AG09319 (cell line): ENCODE measurements at places on chromosomes 5 and 9.

- DNase-seq: no peak
Observed at GRCh38 chr5:126869005-126869451, 92.1 kb downstream of the LMNB1 start.

DNA sequence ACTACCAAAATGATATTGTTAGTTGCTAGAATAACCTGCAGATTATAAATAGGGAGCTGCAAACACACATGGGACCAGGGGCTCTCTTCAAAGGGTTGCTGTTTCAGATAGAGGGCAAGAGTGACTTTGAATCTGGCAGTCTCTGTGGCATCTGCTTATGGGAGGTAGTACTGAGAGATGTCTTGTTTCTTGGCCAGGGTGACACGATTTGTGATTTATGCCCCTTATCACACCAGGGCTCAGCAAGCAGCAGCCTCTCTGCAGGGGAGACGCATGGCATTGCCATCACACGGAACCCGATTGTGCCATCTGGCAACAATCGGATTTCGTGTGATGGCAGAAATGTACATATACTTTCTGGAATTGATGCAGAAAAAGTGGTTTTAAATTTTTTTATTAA, 615.6 kb downstream of the ZNF608 start:
- no peak for DNase-seq

- DNase-seq: no peak
Observed at GRCh38 chr5:35233601-35234000, 3.3 kb upstream of the PRLR start.

DNA sequence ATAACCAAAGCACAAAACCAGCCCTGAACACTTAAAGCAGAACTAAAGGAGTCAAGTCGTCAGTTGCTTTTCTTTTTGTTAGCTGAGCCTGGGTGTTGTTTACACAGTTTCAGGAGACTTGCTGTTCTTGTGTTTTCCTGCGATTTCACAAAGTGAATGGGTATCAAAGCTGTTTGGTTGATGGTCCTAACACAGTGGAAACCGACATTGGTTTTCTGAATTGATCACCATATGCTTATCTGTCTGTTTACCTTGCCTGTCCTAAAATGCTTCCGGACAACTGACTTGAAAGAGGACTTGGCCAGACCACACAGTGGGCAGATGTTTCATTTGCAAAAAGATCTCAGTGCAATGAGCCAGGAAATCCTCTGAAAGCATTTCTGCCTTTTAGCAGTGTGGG, 676.4 kb downstream of the PRELID2 start:
- no peak for DNase-seq

DNA sequence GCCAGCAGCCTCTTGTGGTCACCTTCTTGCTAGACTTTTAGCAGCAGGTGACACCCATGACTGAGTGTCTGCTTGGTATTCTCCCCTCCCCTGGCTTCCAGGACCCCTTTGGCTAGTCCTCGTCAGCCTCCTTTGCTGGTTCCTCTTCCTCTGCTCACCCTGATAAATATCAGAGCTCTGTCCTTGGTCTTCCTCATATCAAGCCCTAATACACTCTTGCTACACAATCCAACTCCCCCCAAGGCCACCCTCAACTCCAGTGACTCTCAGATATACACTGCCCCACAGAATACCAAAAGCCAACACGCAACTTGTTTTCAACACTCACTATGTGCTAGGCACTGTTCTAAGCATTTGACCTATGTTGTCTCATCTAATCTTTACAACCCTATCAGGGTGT, 30.3 kb upstream of the LCP2 start:
- no peak for DNase-seq

GRCh38 chr5:4544049-4544670, 596.0 kb upstream of the ADAMTS16 start:
- no peak for DNase-seq

- DNase-seq: no peak
Observed at GRCh38 chr9:122172131-122172530, 12.4 kb downstream of the MORN5 start.

- no peak for DNase-seq
Observed at GRCh38 chr5:97101189-97101910, 41.1 kb downstream of the LIX1 start.

GRCh38 chr5:173669483-173669882, 53.0 kb upstream of the BOD1 start:
- no peak for DNase-seq

- DNase-seq: no peak
Observed at GRCh38 chr5:76547242-76547890, 75.8 kb downstream of the F2RL2 start.

DNA sequence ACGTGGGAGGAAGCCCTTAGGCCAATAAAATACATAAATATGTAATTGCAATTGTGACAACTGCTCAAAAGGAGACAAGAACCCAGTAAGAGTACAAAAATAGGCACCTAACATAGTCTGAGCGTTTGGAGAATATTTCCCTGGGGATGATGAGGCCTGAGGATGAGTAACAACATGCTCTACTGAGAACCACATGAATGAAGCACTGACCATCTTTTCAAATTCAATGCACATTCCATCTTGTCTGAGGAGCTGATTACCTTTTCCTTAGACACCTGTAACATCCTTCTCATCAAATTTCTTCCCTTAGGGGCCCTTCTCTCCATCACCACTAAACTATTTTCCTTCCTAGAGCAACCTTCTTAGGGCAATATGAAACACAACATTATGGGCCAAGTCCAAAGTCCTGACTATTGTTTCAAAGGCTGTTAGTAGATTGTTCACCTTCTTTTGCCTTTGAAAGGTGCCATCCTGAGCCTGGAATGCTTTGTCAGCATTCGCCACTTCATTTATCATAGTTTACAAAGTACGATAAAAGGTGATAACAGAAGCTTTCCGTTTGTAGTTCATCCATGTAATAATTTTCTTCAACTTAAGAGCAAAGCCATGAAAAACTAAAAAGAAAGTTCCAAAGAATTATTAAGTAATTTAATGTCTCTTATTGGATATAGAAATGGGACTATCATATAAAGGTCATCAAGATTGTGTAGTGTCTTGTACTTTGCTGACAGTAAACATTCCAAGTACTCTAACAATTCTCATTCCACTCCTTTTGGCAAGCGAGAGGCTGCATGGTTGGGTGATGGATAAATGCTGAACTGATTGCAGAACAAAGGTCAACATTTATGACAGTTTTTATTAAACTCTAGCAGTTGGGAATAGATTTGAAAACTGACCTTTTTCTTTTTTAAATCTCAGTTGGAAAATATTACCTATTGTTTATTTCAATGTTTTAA, 471.3 kb downstream of the PDE4D start:
- DNase-seq: no peak

DNA sequence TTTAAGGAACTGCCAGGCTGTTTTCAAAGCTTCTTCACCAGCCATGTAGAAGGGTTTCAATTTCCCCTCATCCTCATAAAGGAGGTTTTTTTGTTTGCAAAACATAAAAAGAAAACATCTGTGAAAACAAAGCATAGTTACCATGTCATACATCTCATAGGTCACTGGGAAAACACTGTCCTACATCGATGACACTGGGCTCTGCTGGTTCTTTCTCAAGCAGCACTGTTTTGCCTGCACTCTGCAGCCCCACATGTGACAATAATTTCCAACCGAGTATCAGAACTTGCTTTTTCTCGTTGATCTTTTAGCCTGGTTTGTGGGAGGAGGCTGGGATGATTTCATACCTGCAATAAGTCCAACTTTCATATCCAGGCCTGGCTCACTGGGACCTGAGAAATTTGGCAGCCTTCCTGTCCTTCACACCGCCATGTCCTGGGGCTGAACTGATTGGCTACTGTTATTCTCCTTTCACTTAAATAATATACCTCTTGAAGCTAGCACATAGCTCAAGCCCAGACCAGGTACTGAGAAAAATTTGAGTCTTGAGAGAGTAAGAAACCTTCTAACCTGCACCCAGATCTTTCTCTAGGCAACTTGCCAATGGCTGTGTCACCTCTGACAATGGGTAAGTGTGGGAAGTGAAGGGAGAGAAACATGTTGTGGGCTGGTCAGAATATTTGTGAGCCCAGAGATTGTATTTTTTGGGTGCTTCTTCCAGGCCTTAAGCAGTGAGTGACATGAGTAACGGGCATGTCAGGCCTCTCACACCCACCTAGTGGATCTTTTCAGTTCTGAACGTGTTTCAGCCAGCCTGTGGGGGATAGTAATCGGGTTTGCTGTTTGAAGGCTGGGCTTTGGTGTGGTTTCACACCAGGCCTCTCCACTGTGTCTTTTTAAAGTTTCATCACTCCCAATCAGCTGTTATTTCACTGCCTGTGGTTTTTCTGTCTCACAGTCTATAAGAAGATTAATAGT, 502.8 kb downstream of the NTRK2 start:
- no peak for DNase-seq

GRCh38 chr5:142283304-142283703, 41.5 kb downstream of the SPRY4 start:
- DNase-seq: no peak

DNA sequence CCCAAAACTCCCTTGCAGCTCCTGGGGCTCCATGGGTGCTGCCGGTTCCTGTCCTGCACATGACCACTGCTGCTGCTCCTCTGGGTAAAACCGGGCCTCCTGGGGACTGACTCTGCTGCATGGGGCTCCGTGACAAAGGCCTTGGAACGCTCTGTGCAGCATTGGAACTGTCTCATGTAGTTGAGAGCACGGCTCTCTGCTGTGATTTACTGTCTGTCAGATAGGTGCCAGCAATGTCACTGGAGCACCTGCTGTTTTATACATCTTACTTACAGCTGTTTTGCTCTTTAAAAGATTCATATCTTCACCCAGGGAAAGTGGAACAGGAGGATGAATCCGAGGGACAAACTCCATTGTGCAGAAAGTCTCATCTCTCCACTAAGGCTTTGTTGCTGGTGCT, 138.1 kb downstream of the YIPF5 start:
- no peak for DNase-seq

GRCh38 chr9:95215336-95215898, 102.1 kb downstream of the FANCC start:
- no peak for DNase-seq

- DNase-seq: no peak
Observed at GRCh38 chr9:38146844-38147243, 77.8 kb upstream of the SHB start.

GRCh38 chr5:135012951-135013391, 21.1 kb downstream of the PITX1 start:
- no peak for DNase-seq

- no peak for DNase-seq
Observed at GRCh38 chr5:38546691-38547146, 9.7 kb downstream of the LIFR start.

DNA sequence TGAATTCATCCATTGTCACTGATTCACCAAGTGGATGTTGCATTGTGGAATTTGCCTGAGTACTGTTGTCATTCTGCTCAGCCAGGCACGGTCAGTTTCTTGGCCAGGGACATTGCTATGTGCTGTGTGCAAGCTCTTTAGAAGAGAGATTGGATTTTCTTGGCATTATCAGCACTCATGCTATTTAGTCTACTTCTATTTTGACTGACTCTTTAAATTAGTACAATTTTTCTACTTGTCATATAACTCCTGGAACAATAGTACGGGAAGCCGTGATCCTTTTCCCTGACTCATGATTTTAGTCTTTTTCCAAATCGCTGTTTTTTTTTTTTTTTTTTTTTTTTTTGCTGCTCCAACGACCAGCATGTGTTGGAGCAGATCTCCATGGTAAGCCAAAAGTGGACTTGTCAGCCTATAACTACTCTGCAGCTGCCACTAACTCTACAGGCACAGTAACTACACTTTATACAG, 129.7 kb downstream of the CDC42SE2 start:
- DNase-seq: no peak

DNA sequence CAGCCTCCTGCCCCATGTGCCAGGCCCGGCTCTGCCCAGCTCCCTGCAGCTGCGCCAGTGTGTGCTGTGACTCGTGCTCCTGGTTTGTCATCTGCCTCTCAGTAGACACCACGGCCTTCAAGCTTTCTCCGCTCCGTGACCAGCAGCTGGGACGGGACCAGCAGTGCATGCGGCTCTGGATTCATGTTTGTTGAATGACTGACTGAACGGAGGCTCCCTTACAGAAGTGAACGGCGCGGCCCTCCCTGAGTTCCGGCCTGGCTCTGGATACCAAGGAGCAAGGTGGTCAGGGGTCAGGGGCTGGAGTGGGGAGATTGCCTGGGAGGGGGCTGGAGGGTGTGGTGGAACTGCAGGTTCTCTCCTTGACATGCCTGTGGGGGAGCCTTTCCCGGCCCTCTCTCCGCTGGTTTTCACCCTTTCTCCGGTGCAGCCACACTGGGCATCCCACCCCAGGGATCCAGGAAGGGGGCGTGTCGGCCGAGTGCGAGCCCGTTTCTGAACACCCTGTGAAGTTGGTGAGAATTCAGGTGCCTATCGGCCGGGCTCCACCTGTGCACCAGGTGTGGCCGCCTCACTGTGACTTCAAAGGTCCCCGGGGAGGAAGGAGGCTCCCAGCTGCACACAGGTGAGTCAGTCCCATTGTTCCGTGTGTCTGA, 11.1 kb upstream of the CEP72 start:
- no peak for DNase-seq

DNA sequence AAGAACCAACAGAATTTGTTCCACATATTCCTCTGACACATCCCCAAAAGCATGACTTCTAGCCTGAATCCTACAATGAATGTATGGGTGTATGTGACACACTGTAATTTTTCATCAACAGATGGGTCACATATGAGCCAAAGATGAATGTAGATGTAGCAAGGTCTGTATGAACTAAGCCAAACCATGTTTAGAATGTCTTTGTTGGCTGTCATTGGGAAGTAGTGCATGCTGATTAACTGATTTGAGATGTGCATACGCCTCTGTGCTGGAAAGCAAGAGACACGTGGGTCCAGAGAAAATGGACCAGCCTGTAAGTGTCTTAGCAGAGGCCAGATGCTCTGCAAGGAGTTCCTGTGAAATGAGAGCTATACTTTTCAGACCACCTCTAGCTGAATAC, 222.0 kb downstream of the COMMD10 start:
- no peak for DNase-seq

GRCh38 chr5:115855959-115856358, 14.2 kb downstream of the AP3S1 start:
- no peak for DNase-seq

- no peak for DNase-seq
Observed at GRCh38 chr5:175542232-175542965, 64.0 kb downstream of the SFXN1 start.

DNA sequence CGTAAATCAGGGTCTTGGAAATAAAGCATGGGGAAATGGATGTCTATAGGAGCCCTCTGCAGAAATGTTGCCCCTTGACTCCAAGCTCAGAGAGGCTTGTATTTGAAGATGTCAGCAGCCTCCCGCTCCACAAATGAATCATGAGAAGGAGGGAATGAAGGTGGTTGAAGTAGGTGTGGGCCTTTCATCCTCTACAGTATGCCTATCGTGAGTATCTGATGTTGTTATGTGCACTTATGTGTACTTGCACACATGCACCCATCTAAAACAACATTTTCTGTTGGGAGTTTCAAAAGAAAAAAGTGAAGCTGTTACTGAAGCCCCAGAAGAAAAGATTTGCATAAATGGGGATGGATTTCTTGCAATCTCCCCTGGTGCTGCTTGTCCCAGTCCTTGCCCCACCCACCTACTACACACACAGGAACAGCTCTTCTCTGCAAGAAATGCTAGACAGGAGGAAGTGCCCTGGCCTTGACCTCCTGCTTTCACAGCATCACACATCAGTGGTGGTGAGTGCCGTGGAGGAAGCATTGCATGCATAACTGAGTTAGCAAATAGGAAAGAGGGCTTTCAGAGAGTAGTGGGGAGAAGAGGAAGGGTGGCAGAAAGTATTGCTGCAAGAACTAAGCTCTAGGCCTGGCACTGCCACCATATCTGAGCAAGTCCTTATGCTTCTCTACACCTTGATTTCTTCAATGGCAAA, 156.1 kb downstream of the SNX18 start:
- no peak for DNase-seq

GRCh38 chr5:125112196-125112595, 365.8 kb upstream of the ZNF608 start:
- no peak for DNase-seq
